Thymus (tissue), 14 donors: ENCODE measurements at places on chromosomes 2 and 18. TPM values are rescaled to one million over a fixed set of nuclear protein-coding genes. Genes with fewer than 3 reads are reported as not detected.

- no peaks in the 10 kb centered on the region for H3K36me3 ChIP-seq
- DNase-seq = no peak
- no peaks in the 10 kb centered on the region for H3K27me3 ChIP-seq
- H3K27ac ChIP-seq = no peak overlapping the region
These were observed 44.6 kb upstream of the LRP2 start for GRCh38 chr2:169406891-169407290.

- no peak for DNase-seq
- no peak overlapping the region for H3K27ac ChIP-seq
- no peaks in the 10 kb centered on the region for H3K36me3 ChIP-seq
- H3K4me3 ChIP-seq = no peak overlapping the region
- no peaks in the 10 kb centered on the region for H3K27me3 ChIP-seq
These were observed 185.0 kb upstream of the HS6ST1 start for GRCh38 chr2:128503399-128504245.

ZSWIM2 gene
- polyA plus RNA-seq = not detected

ANKRD30B gene
- 0.02 TPM for polyA plus RNA-seq
